ENCODE measurements at places on chromosomes 7 and 10.

- no peak for DNase-seq
These were observed 300.0 kb downstream of the PLXNA4 start for GRCh38 chr7:132276234-132276630.

GRCh38 chr10:33125522-33126517 lies 167.8 kb upstream of the ITGB1 start:
- no peak for DNase-seq

GRCh38 chr10:111762114-111762513 lies 421.5 kb downstream of the GPAM start:
- DNase-seq: no peak

DNA sequence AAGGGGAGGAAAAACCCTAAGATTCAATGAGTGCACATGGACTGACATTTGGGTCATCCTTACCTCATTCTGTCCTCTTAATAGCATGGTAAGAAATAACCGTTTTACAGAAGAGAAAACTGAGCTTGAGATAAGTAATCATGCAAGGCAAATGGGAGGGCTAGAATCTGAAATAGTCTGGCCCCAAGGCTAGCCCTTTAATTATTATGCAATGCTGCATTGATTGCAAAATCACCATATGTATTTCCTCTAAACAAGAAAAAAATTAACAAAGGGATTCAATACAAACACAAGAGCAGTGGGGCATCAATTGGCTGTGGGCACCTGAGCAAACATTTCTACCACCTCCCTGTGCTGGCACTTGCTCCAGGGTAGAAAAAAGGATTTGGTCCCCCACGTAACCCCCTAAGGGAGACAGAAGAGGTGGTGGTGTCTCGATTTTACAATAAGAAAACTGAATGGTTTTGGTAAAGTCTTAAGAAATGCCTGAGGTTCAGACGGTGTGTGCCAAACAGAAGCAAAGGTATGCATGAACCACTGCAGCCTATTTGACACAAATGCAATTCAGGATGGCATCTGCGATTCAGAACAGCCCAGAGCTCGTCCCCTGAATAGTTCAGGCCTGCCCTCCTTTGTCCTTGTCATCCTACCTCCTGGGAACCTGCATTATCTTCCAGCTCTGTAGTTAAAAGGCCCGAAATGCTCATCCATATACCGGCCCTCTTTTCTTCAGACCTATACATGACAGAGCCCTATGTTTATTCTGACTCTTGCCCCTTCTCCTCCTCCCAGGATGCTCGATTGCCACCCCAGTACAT lies 23.6 kb downstream of the PIP4K2A start:
- no peak for DNase-seq

DNA sequence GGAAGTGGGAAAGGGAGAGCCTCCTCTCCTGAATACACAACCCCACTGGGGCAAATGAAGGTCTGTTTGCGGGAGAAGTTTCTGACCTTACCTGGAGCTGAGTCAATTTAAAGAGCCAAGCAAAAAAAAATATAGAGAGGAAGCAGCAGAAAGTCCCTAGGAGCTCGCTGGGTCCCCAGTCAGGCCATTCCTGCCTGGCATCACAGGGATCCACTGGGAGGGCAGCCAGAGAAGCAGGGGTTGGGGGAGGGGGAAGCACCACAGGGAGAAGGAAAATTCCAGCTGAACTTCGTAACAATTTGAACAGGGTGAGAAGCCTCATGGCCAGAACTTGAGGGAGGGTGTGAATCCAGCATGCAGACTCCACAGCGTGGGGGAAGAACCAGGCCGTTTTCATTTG lies 298.7 kb downstream of the LRRTM3 start:
- no peak for DNase-seq

DNA sequence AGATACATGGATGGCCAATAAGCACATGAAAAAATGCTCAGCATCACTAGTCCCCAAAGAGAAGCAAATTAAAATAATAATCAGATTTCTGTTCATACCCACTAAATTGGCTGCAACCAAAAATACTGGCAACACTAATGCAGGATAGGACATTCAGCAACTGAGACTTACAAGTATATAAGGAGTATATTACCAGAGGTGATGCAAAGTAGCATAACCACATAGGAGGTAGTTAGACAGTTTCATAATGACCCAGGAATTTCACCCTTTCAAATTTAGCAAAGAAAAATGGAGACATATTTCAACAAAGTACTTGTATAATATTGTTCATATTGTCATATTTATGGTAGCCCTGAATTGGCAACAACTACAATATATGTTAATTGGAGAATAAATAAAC lies 727.8 kb downstream of the GRID1 start:
- DNase-seq: no peak

DNA sequence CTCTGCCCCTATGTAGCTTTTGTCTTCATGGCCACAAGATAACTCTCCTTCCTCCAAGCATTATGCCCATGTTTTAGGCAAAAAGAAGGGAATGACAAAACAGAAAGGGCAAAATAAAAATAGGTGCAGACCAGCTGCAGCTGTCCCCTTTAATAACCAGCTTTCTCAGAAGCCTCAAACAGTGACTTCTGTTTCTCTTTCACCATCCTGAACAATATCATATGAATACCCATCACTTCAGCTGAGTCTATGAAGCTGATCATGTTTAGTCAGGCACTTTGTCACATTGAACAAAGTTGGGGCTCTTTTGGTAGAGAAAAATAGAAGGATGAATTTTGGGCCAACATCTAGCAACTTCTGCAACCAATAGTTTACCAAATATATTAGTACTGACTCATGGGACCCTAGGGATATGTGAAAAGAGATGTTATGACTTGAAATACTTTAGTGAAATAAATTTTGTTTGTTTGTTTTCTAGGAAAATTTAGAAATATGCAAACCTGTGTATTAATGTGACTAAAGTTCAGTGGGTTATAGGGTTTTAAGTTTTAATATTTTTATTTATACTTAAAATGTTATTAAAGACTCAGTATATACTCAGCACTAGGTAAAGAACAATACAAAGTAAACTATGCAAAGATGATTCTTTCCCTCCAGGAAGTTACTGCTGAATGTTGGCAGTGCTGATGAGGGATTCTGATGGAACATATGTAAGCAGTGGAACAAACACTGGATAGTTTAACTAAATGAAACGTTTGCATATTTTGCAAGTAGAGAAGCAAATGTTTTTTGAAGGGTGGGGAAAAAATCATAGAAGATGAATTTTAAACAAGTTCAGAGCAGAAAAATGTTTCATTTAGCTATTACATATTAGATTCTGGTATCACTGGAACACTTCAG lies 133.7 kb downstream of the FOXP2 start:
- DNase-seq: no peak

DNA sequence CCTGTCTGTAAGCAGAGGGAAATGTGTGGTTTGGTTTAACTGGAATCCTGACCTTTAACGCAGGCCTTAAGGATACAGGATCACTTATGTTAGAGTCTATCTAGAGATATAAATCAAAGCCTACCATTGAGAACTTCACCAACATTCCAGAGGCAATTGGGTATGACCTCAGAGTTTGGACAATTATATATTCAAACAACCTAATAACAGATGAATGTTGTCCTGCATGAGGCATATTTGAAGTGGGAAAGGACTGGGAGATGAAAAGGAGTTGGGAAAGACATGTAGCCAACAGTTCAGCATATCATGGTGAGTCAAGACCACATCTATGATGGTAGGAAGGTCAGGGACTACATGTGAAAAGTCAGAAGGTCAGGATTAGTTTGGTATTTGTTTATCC lies 274.2 kb downstream of the DOCK4 start:
- no peak for DNase-seq

DNA sequence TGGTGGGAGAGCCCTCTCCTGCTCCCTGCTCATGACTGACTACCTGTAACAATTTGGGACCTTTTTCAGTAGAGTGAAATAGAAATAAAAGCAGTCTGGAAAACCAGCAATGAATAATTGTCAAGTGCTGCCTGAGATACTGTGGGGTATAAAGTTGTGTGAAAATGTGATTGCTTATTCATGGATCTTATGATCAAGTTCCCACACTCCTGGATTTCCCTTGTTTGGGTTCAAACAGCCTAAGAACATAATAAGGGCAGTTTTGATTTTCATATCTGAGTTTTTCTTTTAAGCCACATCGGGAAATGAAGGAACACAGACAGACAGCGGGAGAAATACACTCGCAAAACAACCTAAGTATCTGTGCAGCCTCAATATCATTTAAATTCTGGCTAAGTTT lies 52.9 kb downstream of the CALD1 start:
- DNase-seq: no peak

Measured in bone marrow (tissue), 2 donors.